ENCODE measurements at places on chromosomes 5 and 9.

DNA sequence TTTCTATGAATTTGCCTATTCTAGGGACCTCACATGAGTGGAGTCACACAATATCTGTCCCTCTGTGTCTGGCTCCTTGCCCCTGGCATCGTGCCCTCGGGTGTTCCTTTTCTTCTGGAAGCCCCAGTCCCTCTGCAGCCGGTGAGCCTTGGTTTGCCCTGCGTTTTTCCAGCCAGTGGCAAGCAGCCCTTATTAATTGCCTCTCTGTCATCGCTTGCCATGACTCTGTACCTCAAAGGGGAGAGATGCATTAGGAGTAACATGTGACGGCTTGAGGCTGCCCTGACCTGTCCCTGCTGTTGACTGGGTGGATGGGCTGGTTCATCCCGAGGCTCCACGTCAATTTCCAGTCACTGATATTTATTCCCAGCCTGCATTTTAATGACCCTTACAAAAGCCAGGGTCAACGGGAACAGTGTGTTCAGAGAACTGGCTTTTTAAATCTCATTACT lies 87.3 kb downstream of the CFAP90 start:
- DNase-seq = peak; percentile 69

GRCh38 chr9:90044710-90045151 lies 439.9 kb downstream of the GADD45G start:
- DNase-seq = peak; percentile 71

DNA sequence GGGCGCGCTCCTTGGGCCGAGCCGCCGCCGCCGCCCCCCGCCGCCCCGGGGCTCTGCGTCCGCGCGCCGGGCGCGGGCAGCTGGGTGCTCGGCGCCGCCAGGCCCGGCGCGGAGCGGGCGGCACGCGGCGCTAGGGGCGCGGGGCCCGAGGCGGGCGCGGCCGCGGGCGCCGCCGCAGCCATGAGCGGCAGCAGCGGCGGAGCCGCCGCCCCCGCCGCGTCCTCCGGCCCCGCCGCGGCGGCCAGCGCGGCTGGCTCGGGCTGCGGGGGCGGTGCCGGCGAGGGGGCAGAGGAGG lies 351 bp downstream of the TRIO start:
- DNase-seq = no peak

GRCh38 chr5:65820373-65820772 lies 98.4 kb downstream of the NLN start:
- no peak for DNase-seq

DNA sequence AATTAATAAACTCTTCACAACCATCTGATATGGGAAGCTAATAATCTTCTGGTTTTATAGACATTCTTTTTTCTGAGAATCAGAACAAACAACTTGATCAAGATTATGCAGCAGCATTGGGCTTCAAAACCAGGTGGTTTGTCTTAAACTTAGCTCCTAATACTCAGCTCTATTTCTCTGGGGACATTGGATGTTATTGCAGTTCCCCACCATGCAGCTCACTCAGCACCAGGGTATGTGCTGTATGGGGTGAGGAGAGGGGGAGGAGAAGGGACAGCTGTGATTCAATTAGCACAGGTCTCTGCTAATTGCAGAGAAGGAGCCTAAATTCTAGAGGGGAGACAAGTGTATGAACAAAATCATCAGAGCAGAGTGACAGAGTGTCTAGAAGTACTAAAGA lies 210.7 kb upstream of the TNC start:
- DNase-seq = no peak

DNA sequence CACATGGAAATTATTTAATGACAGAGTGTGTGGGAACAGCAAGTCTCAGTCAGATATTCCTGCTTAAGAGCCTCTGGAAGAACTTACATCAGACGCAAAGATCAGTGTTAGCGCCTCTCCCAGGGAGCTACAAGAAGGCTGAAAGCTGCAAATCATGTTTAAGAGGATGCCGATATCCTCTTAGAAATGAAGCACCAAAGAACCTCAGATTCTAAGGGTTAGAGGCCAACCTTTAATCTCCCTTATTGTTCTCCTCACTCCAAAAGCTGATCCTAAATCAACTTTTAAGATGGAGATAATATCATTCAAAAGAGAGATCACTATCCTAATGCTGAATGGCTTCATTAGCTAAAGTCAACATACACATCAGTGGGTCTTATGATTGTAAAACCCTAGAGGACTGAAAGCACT lies 160.6 kb downstream of the NFIB start:
- no peak for DNase-seq

GRCh38 chr5:148748702-148749392 lies 77.6 kb upstream of the ADRB2 start:
- no peak for DNase-seq

DNA sequence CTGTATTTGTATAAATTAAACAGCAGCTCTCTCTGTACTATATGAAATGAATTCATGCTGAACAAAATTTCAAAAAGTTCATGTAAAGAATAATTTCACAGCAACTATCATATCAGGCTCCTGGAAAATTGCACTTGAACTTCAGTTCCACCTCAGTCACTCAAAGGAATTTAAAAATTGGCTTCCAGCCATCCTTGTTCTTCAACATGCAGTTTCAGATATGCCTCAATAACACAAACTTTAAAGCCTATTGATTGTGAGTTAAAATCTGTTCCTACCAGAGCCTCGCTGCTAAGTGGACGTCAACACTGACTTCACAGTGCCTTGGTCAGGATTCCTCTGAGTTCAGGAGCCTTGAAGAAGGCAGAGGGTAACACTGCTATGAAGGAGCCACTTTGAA lies 418.7 kb upstream of the WWC1 start:
- no peak for DNase-seq

GRCh38 chr9:7118633-7119032 lies 360.9 kb downstream of the KDM4C start:
- DNase-seq = no peak

DNA sequence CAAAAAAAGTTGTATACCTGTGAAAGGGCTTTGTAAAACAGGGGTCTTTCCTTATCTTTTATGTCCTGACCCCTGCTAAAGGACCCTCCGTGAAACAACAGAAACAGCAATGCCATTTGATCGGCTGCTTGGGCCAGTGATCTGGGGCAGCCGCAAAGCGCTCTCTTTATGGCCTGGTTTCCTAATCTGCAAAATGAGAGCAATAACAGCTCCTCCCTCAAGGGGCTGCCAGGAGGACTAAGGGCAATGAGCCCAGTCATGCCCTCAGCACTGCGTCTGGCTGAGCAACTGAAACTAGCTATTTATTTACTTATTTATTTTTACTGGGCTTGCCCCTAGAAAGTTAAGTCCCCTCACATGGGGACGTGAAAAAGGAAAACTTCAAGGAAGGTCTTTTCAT lies 18.3 kb downstream of the CMBL start:
- DNase-seq = peak; percentile 80

DNA sequence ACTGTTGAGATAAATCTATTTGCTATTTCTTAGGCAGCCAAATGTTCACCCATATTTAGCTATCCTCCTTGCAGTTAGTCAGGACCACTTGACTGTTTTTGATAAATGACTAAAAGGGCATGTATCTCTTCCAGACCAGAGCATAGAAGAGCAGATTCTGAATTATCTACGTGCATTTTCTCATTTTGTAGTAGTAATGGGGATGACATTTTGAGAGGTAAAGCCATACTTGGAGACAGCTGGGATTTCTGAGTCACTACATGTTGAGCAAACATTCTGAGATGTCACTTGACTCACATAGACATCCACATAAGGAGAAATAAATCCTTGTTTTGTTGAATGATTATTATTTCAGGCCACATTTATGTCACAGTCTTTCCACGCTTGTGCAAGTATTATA lies 297.6 kb downstream of the CDH10 start:
- no peak for DNase-seq

GRCh38 chr5:10461904-10462555 lies 20.4 kb downstream of the ROPN1L start:
- no peak for DNase-seq

GRCh38 chr5:95699337-95699736 lies 16.5 kb upstream of the SPATA9 start:
- no peak for DNase-seq

- DNase-seq = no peak
Observed at GRCh38 chr9:32161720-32162119, 222.7 kb upstream of the ACO1 start.

GRCh38 chr5:138677782-138678181 lies 75.4 kb upstream of the CTNNA1 start:
- DNase-seq = no peak

DNA sequence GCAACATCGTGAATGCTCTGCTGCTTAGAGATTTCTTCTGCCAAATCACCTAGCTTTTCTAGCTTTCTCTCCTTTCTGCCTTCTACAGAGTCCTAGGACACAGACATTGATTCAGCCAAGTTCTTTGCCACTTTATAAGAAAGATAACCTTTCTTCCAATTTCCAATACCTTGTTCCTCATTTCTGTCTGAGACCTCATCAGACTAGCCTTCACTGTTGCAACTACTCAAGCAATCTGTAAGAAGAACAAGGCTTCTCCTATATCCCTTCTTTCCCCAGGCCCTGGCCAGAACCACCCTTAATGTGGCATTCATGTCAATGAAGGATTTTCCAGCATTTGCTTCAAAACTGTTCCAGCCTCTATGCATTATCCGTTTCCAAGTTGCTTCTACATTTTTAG lies 24.3 kb downstream of the FBXO10 start:
- DNase-seq = no peak
